ENCODE measurements at places on chromosomes 5 and 9.
A peak's percentile ranks its signal among the peaks of the same experiment; 100 is the strongest.

GRCh38 chr9:104075801-104076753, 18.0 kb upstream of the SMC2 start:
- no peak for DNase-seq

DNA sequence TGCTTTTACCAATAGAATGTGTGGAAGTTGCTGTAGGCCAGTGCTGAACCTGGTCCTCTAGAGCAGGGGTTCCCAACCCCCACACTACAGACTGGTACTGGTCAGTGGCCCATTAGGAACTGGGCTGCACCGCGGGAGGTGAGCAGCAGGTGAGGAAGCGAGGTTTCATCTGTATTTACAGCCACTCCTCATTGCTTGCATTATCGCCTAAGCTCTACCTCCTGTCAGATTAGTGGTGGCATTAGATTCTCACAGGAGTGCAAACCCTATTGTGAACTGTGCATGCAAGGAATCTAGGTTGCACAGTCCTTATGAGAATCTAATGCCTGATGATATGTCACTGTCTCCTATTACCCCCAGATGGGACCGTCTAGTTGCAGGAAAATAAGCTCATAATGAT, 6.1 kb upstream of the CCDC152 start:
- no peak for DNase-seq

DNA sequence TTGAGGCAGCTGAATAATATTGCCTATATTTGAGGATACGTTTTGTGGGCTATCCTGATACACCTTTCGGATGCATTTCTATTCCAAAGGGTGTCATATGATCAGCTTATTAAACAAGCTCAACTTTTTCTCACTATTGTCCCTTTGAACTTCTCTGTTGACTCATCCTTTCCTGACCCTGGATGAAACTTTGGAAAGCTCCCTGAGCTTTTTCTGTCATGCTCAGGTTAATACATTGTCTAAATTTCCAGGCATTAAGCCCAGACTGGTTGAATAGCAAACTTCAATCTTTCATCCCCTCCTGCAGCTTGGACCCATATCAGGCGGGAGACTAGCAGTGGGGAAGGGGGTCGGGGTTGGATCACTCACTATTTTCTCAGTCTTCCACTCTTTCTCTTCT, 104.9 kb upstream of the PTPN3 start:
- no peak for DNase-seq

DNA sequence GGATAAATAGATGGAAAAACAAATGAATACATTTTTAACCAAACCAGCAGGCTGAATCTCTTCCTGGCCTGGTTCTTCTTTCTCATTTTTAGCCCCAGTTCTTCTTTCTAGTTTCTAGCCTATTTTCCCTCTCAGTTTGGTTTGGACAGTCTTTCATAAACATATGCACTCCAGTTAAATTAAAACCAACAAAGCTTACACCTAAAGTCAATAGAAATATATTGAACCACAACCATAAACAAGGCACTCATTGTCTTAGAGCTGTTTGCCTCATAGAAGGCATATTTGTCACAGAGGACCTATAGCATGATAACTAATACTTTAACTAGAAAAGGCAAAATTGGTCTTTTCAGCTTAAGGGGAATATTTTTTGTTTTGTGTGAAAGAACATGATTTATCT, 638.3 kb downstream of the NR2F1-AS1 start:
- DNase-seq, result no peak

- DNase-seq, result no peak
Measured at GRCh38 chr9:25678147-25678666, at the start of gene TUSC1. Gene TUSC1, minus strand, starts transcription at chr9:25678444. Its CDS starts 132 bp downstream, at chr9:25678312.

GRCh38 chr5:43242196-43242595, 50.2 kb downstream of the NIM1K start:
- DNase-seq, result no peak

DNA sequence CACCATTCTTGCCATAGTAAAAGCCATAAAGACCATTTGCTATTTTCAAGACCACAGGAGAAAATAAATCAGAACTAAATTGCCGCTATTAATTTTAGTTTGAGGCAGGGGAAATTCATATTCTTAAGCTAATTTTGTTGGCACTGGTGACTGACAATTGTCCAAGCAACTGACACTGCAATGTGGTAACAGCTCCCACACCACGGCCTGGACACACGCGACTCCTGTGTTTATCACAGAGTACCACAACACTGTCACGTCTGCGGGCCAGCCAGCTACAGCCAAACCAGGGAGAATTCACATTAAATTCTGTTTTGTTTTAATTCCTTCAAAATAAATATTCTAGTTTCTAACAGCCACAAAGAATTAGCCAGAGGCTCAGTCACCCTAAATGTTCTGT, 481.9 kb downstream of the CTNND2 start:
- DNase-seq, result no peak

DNA sequence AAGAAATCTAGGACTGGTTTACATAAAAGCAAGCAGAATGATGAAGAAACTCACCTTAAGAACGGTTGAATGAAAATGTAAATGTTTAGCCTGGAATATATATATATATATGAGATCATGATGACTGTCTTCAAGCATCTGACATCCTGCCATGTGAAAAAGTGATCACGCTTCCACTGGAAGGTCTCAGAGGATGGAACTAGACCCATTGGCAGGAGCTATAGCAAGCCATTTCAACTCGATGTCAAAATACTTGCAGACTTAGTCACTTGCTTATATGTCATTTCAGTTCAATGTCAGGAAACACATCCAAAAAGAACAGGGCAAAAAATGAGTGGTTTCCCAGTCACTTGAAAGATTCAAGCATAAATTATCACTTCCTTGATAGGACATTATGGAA, 22.2 kb upstream of the TMEM161B start:
- DNase-seq, result no peak

DNA sequence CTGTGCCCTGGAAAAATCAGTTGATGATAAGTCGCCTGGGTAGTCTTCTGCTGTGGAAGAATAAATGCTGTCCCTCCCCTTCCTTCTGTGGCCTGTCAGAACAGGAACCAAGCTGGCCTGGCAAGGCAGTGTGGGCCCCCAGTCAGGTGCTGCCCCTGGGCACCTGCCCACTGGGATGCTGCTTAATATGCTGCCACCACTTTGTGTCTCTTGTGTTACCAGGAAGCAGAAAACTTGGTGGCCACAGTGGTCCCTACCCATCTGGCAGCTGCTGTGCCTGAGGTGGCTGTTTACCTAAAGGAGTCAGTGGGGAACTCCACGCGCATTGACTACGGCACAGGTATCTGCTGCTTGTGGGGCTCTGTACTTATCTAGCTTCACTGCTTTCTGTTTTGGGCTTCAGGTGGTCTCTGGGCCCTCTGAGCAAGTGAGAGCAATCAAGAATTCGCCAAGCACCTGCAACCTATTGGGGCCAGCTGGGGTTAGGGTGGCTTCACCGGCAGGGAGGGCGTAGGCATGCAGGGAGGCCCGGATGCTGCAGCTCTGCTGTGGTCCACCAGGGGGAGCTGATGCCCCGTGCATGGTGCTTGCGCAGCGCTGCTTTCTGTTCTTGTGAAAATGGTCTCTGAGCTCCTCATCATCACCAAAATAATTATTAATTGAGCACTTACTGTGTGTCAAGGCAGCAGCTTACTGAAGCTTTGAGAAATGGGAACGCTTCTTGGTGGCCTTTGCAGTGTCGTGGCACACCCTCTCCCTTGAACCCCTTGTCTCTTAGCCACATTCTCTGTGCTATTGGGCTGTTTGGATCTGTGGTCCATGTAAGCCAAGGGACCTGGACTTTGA, 20.3 kb downstream of the PTPA start:
- DNase-seq, result peak; percentile 74

- no peak for DNase-seq
Measured at GRCh38 chr9:127790094-127790855, 4.4 kb downstream of the CDK9 start.

GRCh38 chr5:147510885-147511284, 1.0 kb upstream of the DPYSL3 start:
- DNase-seq, result no peak

GRCh38 chr5:83255268-83255667, 177.9 kb downstream of the XRCC4 start:
- DNase-seq, result no peak

DNA sequence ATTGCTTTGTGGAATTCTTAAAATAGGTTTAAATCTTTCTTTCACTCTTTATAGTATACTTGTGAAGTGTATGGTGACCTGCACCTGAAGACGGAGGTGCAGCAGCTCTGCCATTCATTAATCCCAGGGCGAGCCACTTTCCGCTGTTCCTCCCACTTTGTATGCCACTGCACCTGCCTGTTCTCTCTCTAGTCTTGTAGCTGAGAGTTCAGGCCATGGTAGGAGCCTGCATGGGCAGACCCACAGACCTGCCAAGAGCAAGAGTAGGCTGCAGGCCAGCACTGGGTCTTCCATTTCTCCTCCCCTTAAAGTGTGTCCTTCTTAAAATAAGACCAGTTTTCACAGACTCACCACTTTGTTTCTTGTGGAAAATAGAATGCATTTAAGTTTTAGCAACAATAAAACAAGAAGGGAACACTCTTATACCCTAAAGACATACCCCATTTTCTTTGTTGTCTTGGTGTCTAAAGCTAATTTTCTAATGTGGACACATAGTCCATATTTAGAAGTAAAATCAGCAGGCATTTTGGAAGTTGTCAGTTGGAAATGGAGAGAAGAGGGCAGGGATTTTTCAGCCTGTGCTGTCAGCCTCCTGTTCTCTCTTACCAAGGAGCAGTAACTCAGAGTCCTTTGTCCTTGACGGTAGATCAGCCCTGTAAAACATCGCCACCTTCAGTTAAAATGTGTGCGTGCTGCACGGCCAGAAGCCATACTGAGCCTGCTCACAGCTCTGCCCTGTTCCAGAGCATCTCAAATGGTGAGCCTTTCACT, 103.2 kb downstream of the SNCAIP start:
- DNase-seq, result no peak

DNA sequence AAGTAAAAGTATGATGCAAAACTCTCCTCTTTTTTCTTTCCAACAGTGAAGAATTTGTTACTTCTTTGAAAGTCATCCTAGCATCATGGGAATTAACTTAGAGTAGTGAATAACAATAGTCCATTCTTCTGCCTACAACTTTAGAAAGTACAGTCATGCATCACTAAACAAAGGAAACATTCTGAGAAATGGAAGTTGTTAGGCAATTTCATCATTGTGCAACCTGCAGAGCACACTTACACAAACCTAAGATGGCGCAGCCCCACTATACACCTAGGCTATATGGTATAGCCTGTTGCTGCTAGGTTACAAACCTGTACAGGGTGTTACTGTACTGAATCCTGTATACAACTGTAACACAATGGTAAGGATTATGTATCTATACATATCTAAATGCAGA, 1209.3 kb upstream of the C9orf72 start:
- DNase-seq, result no peak

DNA sequence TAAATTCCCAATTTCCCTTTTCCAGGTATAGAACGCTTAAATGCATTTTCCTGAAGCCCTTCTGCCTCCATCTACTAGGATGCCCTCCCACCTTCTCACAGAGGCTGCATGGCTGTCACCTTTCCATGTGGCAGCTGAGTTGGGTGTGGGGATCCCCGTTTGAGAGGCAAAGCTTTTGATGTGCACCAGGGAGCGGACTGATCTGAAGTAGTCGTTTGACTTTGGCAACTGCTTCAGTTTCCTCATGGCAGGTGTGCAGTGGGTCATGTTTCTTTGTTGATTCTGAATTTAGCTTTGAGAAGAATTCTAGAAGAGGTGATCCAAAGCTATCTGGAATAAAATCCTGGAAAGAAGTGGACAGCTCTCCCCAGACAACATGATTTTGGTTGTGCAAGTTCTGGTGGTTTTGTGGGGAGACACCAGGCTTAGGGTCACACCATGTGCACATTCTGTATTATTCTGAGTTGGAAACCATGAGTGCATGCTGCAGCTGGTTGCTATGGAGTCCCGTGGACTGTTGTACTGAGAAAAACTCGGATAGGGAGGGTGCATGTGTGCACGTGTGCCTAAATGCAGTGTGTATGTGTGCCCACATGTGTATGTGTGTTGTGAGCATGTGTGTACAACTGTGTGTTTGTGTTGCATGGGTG, 63.5 kb downstream of the GADD45G start:
- no peak for DNase-seq

DNA sequence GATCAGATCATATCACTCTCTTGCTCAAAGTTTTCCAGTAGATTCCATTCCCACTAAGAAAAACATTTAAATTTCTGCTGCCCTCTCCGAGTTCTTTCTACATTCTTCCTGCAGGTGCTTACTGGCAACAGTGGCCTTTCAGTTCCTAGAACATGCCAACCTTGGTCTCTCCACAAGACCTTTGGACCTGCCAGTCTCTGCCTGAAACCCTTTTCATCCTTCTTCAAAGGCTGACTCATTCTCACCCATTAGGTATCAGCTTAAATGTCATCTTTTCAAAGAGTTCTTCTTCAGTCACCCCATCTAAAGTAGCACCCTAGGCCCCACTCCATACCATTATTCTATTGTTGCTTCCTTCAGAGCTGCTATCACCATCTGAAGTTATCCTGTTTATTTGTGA, 21.8 kb downstream of the PPIC start:
- no peak for DNase-seq

DNA sequence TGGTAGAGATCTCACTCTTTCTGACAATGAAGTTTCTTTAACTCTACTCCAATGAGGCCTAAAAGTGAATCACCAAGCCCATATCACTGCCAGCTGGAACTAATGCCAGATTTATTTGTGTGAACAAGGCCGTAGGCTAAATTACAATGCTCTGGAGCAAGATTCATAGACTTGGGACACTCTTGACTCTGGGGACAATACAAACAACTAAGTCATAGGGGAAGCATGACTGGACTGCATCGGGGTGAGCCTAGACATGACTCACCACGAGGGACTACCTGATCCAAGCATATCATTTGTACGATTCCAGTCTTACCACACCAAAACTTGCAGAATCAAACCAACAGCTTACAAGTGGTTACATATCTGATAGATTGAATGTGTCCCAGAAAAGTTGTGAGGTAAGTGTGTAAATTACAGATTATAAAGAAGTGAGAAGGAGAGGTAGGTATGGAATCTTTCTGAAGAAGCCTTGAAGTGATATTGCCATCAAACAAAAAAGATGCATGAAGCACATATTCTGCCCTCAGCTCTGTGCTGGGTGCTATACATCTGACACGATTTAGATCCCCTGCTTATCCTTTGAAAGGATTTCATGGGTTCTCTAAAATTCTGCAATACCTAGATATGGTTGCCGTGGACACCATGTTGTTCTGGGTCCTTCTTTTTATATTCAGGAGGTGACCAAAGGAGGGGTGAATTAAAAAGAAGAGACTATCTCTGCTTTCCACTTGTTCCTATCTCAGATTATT, 199.3 kb upstream of the PDE4D start:
- no peak for DNase-seq

DNA sequence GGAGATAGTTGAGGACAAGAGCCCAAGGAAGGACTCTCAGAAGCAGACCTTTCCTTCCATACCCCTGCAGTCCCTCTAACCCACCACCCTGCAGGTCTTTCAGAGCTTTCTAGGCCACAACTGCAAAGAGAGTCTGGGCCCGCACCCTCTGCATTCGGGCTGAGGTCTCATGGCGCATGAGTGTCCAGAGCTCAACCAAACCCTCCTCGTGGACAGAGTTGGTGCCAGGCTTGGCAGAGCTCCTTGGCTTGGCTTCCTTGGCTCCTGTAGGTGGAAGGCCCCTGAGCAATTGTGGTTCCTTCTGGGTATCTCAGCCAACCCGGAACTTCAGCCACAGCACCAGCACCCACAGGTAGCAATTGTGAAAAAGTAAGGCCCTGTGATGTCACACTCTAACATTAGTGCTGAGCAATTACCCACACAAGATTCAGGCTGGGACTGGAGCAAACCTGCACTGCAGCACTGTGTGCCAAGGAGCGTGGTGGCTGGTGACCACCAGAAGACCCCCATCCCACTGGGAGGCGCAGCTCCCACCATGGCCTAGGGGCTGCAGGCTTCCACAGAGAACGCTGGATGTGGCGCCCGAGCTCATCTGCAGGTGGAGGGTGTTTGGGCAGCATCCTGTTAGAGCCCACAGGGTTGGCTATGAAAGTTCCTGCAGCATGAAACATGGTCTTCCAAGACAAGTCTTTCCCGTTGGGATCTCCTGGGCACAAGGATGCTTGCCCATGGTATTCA, 38.8 kb downstream of the FOXI1 start:
- no peak for DNase-seq

Measured in effector CD8-positive, alpha-beta T cell (primary cell).